ENCODE measurements at places on chromosomes 7 and 10. TPM values are rescaled to one million over a fixed set of nuclear protein-coding genes. Genes with fewer than 3 reads are reported as not detected.

LEP gene
- total RNA-seq = 2.2 TPM

COL26A1 gene
- total RNA-seq = 1.4 TPM

CALML5 gene
- not detected for total RNA-seq

DLD gene
- 69.1 TPM for total RNA-seq

AGBL3 gene
- total RNA-seq = 16.9 TPM

KLF14 gene
- 0.48 TPM for total RNA-seq

PTPRN2 gene
- 0.72 TPM for total RNA-seq

PSPH gene
- total RNA-seq = 26.0 TPM

CCDC136 gene
- 6.0 TPM for total RNA-seq

ANXA8 gene
- total RNA-seq = 32.5 TPM

NKX2-3 gene
- not detected for total RNA-seq

TMEM26 gene
- total RNA-seq = 1.9 TPM

MRC1 gene
- total RNA-seq = 25.3 TPM

COL28A1 gene
- not detected for total RNA-seq

PRRT4 gene
- total RNA-seq = 0.24 TPM

ANXA8L1 gene
- 39.0 TPM for total RNA-seq

PRF1 gene
- total RNA-seq = 7.5 TPM

CRPPA gene
- total RNA-seq = 12.3 TPM

PLXDC2 gene
- total RNA-seq = 25.3 TPM

PDK4 gene
- 17.6 TPM for total RNA-seq

CHAT gene
- total RNA-seq = not detected

NKX1-2 gene
- total RNA-seq = not detected

CTAGE6 gene
- 20.7 TPM for total RNA-seq

ACSL5 gene
- total RNA-seq = 3.1 TPM

CLDN3 gene
- 0.72 TPM for total RNA-seq

STRIP2 gene
- 0.96 TPM for total RNA-seq

CAV2 gene
- total RNA-seq = 209 TPM

SPDYE3 gene
- total RNA-seq = 1.2 TPM

CALY gene
- not detected for total RNA-seq

BLNK gene
- 6.7 TPM for total RNA-seq

FOXI2 gene
- total RNA-seq = not detected
